Esophagus (tissue), 2 donors: ENCODE measurements at places on chromosomes 3 and 15. TPM values are rescaled to one million over a fixed set of nuclear protein-coding genes. Genes with fewer than 3 reads are reported as not detected.

Gene SYNM
- 40.8 TPM for polyA plus RNA-seq

Gene WNT5A
- polyA plus RNA-seq, result 9.1 TPM

Gene CEP19
- polyA plus RNA-seq, result 0.47 TPM

Gene TRIM42
- not detected for polyA plus RNA-seq

Gene ARHGAP31
- 1.6 TPM for polyA plus RNA-seq

Gene MINAR1
- polyA plus RNA-seq, result 0.11 TPM

Gene GOLGA8O
- 0.18 TPM for polyA plus RNA-seq

Gene SI
- polyA plus RNA-seq, result 0.04 TPM

Gene DISP2
- 1.3 TPM for polyA plus RNA-seq

Gene LDHAL6B
- not detected for polyA plus RNA-seq

Gene ZMYND10
- polyA plus RNA-seq, result 0.35 TPM

Gene PATL2
- 0.33 TPM for polyA plus RNA-seq

Gene NANOGP8
- polyA plus RNA-seq, result not detected

Gene CYP1A2
- polyA plus RNA-seq, result 0.06 TPM

Gene PEAK1
- polyA plus RNA-seq, result 1.9 TPM

Gene CHRD
- 3.0 TPM for polyA plus RNA-seq

Gene IMPG2
- polyA plus RNA-seq, result 0.02 TPM

Gene ITGB5
- 39.6 TPM for polyA plus RNA-seq

Gene CCR3
- polyA plus RNA-seq, result not detected

Gene LNP1
- polyA plus RNA-seq, result 0.35 TPM

Gene PARP9
- polyA plus RNA-seq, result 17.1 TPM

Gene STAC
- polyA plus RNA-seq, result 0.20 TPM

Gene NEK10
- polyA plus RNA-seq, result 0.26 TPM

Gene TM4SF1
- polyA plus RNA-seq, result 172 TPM

Gene TMEM207
- not detected for polyA plus RNA-seq

Gene ADGRG7
- polyA plus RNA-seq, result not detected

Gene CDHR4
- polyA plus RNA-seq, result 0.04 TPM

Gene CYP8B1
- polyA plus RNA-seq, result not detected

Gene NEDD4
- 1.7 TPM for polyA plus RNA-seq

Gene CELF6
- polyA plus RNA-seq, result 1.0 TPM

Gene MME
- 0.12 TPM for polyA plus RNA-seq

Gene SLC2A2
- polyA plus RNA-seq, result not detected

Gene ACSBG1
- 0.10 TPM for polyA plus RNA-seq

Gene EXOSC7
- polyA plus RNA-seq, result 23.5 TPM

Gene SGO1
- polyA plus RNA-seq, result 1.8 TPM

Gene EAF2
- polyA plus RNA-seq, result 3.5 TPM

Gene ZNF774
- polyA plus RNA-seq, result 0.80 TPM

Gene ARNT2
- polyA plus RNA-seq, result 0.33 TPM
